SJSA1 (cell line): ENCODE measurements at places on chromosomes 1 and 21.

DNA sequence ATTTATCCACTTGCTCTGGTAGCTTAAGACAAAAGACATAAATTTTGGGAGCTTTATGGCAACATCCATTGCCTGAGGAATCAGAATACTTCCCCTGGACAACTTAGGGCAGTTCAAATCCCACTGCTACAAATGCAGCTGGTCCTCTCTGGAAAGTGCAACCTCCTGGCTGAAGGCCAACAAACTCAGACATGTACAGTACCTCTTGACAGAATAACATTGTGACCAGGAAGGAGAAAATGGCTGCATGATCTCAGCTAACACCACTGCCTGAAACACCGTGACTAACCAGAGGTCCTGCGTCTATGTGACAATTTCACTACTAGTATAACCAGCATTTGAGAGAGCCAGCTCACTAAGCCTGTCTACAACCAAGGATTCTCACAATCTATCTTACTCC is 218.9 kb downstream of the CRB1 start:
- DNase-seq, result no peak

GRCh38 chr1:13543451-13544220 is 29.8 kb upstream of the LRRC38 start:
- DNase-seq, result peak; percentile 49

GRCh38 chr1:43881415-43881814 is 52.2 kb upstream of the ARTN start:
- no peak for DNase-seq

DNA sequence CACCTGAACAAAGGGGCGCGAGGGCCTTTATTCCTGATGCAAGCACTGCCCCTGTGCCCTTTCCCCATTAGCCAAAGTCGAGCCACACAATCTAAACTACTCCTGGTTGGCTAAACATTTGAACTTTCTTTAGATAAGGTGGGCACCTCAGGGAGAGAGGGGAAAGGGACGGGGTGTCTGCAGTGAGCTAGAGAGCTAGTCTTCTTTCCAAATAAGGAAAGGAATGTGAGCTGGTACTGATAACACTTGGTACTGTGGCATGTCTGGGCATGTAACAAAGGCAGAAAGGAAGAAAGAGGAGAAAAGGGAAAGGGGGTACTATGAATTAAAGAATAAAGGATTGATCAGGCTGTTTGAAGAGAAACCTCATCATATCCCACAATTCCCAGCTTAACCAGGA is 62.8 kb downstream of the OVGP1 start:
- no peak for DNase-seq

GRCh38 chr1:8203056-8203455 is 114.9 kb upstream of the SLC45A1 start:
- no peak for DNase-seq

DNA sequence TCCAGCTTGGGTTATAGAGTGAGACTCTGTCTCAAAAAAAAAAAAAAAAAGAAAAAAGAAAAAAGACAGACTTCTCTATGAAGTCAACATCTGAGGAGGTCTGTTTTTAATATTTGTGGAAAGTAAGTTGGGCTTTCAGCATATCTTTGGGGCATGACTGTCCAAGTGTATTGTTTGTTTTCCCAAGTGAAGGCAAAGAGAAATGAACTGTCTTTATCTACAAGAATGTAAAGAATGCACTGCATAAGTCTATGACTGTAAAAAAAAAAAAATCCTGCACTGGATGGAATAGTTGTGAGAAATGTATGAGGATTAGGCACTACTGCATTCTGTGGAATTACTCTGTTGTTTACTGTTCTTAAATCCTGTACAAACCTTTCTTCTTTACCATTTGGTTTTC is 45.6 kb upstream of the TMEM61 start:
- DNase-seq, result no peak

DNA sequence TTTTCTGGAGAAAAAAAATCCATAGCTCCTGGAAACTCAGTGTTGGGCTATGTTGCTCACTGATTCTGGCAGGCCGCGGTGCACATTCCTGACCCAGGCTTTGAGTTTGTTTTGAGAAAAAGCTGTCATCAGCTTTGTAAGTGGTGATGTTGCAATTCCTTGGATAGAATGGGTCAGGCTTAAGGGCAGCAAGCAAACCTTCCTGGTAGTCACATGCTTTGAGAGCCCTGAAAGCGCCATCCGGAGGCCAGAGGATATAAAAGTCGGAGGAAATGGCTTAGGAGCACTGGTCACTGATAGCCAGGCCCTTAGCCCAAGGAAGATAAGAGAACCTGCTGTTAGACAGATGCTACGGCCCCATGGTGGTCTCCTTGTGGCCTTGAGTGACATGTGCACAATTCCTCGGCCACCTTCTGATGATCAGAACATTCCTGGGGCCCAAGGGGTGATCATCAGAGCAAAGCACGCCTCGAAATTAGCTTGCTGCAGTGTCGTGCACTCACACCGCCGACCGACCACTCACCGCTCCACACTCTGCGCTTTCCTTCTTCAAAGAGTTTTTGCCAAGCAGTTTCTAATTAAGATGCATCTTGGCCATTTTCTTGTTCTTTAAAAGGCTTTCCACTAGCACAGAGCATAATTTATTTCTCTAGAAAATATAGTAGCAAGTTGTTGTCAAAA is 78.6 kb downstream of the MAN1C1 start:
- DNase-seq, result peak; percentile 55

GRCh38 chr1:110209715-110210603 is at the start of gene KCNC4:
KCNC4 (plus strand) TSS chr1:110210314; CDS start chr1:110211500, 1,186 bp downstream.
- peak; percentile 76 for DNase-seq

DNA sequence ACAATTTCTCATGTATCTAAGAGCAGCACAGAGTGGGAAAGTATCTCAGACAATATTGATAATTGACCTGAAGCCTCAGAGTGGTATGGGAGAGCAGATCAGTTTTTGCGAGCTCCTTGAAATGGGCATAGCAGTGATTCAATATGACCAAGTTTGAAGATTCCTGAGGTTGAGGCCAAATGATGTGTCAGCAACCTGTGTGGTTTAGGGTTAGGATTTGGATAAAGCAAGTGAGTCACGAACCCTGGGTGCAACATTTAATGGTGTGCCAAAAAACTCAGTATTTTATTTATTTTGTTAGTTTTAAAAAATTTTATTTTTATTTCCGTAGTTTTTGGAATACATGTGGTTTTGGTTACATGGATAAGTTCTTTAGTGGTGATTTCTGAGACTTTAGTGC is 92.5 kb upstream of the C21orf91 start:
- DNase-seq, result no peak

DNA sequence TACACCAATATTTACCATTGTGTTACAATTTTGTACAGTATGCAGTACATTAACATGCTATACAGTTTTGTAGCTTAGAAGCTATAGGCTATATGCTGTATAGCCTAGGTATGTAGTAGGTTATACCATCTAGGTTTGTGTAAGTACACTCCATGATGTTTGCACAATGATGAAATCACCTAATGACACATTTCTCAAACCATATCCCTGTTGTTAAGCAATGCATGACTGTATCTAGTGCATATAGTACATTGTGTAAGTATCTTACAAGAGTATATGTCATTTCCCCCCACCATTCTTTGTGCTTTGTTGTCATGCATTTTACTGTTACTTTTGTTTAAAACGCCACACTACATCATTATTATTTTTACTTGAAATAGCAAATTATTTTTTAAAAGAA is 65.7 kb upstream of the RNF11 start:
- no peak for DNase-seq

DNA sequence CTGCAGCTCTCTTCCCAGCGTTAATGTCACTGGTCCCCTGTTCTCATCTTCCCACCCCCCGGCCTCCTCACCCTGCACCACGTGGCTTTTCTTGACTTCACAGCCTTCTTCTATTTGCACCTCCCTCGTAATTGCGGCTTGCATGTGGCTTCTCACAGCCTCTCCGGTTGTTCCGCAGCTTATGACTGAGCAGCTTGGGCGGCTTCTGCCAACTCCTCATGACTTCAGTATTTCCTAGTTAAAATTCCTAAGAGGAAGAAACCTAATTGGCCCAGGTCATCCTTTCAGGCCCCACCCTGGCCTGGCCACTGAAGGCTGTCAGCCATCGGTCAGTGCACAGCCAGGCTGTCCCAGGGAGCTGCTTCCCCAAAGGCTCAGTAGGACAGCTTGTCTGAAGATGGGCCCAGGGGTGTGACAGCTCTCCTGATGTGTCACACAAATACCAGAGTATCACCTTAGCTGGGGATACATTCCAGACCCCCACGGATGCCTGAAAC is 8.6 kb upstream of the RERE start:
- DNase-seq, result no peak
